Iris pigment epithelial cell (primary cell): ENCODE measurements at places on chromosomes 7 and 10.
A peak's percentile ranks its signal among the peaks of the same experiment; 100 is the strongest.

DNA sequence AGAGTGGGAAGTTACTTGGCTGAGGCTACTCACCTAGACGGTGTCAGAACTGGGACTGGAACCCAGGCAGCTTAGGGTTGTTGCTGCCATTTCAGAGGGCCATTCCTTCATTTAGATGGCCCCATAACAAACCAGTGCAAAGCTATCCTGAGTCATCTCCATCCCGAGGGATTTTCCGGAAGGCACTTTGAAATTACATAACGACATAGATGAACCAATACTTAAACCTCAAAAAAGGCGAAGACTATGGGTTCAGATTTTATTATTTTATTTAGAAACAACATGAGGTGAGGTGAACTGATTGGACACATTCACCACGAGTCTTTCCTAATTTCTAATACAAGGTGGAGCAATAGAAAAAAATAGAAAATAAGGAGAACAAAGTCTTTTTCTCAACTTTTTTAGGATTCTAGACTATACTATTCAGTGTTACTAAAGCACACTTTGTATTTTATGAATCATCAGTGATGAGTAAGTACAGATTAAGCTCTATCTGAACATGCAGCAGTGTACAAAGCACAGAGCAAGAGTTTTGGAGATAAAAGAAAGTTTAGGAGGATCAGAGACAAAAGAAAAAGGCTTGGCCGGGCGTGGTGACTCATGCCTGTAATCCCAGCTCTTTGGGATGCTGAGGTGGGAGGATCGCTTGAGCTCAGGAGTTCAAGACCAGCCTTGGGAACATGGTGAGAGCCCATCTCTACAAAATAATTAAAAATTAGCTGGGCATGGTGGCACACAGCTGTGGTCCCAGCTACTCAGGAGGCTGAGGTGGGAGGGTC is 79.5 kb upstream of the SVIL start:
- peak; percentile 90 for DNase-seq

DNA sequence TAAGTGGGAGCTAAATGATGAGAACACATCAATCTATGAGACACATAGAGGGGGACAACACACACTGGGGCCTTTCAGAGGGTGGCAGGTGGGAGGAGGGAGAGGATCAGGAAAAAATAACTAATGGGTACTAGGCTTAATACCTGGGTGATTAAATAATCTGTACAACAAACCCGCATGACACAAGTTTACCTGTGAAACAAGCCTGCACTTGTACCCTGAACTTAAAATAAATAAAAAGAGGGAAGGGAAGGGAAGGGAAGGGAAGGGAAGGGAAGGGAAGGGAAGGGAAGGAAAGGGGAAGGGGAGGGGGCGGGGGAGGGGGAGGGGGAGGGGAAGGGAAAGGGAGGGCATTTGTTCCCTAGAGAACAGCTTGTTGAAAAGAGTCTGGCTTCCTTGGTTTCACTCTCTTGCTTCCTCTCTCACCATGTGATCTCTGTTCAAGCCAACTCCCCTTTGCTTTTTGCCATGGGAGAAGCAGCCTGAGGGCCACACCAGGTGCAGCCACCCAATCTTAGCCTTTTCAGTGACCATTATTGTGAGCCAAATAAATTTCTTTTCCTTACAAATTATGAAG is 57.7 kb downstream of the FAM13C start:
- no peak for DNase-seq

GRCh38 chr10:64502936-64503335 is 981.7 kb downstream of the REEP3 start:
- DNase-seq: no peak

GRCh38 chr7:2476298-2476697 is at the start of gene GRIFIN:
Gene GRIFIN, minus strand, starts transcription at chr7:2476398. Its CDS starts 15 bp downstream, at chr7:2476383.
- no peak for DNase-seq

DNA sequence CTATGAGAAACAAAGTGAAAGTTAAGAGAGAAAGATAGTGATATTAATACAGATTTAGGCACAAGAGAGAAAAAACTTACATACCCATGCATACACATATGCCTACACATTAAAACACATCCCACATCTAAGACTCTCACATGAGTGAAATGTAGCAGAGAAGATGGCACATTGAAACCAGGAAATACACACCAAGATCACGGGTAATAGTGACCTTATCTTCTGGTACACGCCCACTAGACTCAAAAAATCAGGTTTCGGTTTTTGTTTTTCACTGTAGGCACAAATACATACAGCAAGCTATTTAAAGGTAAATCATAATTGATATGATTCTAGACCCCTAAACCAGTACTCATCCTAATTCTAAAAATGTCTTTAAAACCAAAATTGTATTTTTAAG is 225.2 kb upstream of the TAC1 start:
- DNase-seq: no peak

GRCh38 chr7:3146571-3147226 is 103.0 kb upstream of the CARD11 start:
- DNase-seq: peak; percentile 31

DNA sequence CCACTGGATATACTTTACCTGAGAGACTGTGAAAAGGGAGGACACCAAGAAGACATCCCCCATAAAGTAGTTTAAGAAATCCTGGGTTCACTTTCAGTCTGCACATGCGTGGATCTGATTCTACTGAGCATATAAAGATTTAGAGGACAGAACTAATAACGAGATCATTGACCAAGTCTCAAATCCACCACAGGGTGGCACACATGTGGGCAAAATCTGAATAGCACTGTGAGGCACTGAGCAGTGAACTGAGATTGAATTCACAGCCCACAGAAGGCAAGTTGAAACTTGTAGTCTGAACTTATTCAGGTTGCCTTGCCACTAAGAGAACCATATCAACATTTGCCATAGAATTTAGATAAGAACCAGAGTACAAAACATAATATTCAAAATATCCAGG is 818.6 kb downstream of the GRID1 start:
- peak; percentile 0 for DNase-seq

GRCh38 chr10:112071596-112072133 is 111.9 kb downstream of the GPAM start:
- no peak for DNase-seq

DNA sequence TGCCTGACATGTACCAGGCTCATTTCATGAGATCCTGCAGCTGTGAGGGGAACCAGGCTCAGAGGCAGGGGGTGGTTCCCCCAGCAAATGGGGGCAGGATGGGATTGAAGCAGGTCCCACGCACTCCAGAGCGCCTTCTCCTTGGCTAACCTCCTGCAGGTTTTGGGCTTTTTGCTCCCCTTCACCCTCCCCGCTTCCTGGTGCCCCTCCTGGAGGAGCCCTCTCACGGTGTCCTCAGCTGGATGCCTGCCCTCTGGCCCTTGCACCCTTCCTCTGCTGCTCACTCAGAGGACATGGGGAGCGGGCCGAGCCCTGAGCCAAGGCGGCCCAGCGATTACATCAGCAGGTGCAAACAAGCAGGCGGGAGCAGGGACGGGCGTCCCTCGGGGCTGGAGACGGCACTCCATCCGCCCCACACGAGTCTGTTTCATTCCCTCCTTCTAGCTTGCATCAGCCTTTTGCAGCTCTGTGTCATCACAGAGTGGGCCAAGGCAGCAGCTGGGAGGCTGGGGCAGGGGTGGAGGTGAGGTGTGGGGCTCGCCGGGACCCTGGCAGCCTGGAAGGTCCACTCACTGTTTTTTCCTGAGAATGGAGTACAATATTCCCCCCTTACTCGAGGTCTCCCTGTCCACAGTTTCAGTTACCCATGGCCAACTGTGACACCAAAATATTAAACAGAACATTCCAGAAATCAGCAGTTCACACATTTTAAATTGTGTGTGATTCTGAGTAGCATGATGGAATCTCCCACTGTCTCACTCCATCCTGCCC is 52.7 kb upstream of the SLC29A3 start:
- peak; percentile 18 for DNase-seq

GRCh38 chr10:62095181-62096122 is 173.2 kb downstream of the RTKN2 start:
- peak; percentile 71 for DNase-seq

DNA sequence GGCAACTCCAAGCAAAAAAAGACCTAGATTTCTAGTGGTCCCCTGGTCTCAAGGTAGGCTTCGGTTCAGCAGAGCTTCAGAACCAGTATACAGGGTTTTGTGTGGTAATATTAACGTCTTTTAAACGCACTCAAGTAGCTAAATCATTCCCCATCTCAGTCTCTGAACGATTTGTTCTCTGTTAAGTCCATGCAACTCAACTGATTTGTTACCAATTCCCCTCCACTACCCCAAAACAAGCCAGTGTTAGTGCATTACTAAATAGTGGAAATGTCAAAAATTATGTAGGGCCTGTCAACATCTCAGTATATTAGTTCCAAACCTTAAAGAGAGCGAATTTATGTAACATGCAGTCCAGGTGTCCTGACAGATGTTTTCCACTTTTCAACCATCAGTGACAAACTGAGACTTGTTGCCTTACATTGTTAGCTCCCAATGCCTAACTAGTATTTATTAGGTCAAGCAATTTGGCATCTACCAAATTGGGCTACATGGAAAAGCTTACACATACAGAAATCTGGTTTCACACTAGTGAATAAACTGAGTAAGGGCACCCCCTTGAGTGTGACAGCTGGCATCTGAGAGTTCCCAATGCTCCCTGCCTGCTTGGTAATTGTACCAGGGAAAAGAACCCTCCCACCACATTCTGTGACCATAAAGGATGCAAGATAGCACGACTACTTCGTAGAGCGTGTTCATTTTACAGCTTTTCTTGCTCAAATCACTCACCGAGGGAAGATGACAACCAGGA is 12.2 kb downstream of the HNRNPA2B1 start:
- no peak for DNase-seq

- no peak for DNase-seq
Observed at GRCh38 chr7:71659622-71660021, 527.7 kb downstream of the GALNT17 start.

GRCh38 chr10:7107285-7107684 is 303.5 kb downstream of the SFMBT2 start:
- DNase-seq: peak; percentile 4

DNA sequence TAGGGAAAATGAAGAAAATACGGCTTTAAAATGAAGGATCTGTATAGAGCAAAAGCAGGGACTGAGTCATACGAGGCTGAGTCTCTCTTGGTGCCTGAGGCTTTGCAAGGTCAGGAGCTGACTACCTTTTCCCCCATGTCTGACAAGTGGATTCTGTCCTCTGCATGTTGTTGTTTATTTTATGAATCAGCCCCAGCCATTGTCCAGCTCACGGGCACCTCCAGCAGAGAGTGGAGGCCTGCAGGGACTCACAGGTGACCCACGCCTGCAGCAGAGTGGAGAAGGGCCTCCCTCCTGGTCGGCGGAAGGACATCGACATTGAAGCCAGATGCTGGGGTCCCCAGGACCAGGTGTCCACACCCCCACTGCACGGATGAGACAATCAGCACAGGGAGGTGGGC is 233.9 kb downstream of the WDR37 start:
- no peak for DNase-seq

DNA sequence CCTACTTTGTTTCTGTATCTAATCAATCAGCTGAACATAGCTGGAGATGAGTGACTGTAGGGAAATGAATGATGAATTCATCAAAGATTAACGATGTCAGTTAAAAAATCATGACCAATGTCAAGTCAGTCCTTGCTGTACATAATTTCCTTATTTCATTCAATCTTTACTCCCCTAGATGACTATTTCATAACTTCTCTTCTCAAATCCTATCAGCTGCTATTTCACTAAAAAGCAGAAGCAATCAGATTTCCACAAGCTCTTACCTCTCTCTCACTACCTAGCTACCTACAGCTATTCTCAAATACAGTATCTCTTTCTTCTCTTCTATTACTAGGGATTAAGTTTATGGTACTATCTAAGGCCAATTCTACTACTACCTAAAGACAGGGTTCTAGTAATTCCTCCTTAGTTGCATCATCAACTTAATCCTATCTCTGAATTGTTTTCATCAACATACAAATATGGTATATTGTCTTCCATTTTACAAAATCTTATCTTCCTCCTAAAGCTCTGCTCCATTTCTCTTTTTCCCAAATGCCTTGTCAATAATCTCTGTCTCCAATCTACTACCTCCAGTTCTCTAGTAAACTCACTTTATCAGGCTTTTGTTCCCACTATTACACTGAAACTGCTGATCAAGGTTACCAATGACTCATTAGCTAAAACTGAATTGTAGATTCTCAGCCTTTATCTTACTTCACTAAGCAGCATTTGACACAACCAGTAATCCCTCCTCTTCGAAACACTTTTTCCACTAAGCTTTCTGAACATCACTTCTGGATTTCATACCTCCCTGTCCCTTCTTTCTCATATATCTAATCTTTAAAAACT is 28.4 kb downstream of the JMJD1C start:
- peak; percentile 83 for DNase-seq

DNA sequence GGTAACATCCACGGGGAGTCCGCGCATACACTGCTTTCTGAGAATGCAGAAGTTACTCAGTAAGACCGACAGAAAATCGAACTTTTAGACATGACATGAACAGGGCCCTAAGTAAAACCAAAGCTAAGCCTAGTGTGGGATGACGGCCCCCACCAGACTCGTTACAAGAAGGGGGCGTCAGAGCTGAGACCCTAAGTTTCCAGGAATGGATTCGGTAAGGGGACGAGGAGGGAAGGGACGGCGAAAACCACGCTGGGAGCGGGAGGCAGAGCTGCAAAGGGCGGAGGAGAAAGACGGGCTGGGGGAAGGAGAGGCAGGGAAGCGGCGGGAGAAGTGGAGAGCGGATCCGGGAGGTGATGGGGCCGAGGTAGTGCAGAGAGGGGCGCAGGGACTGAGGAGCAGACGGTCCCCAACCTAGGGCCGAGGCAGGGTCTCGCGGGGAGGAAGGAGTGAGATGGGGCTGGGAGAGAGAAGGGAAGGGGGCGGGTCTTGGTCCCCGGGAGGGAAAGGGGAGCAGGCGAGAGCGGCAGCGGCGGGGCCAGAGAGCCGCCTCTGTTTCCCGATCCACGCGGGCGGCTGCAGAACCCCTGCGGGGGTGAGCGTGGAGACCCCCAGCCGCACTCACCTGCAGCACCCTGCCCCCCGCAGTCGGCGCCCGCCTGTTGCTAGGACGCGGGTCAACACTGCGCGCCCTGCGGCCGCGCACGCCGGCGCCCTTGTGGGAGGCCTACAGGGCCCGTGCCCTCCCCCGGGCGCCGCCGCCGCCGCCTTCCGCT is 513 bp downstream of the ODAD2 start:
- peak; percentile 20 for DNase-seq

GRCh38 chr7:42227936-42228591 is 8.9 kb downstream of the GLI3 start:
- peak; percentile 62 for DNase-seq

GRCh38 chr7:6590645-6591110 is 857 bp downstream of the INTS15 start:
- DNase-seq: peak; percentile 31

GRCh38 chr10:64867501-64867962 is 1346.3 kb downstream of the REEP3 start:
- no peak for DNase-seq

DNA sequence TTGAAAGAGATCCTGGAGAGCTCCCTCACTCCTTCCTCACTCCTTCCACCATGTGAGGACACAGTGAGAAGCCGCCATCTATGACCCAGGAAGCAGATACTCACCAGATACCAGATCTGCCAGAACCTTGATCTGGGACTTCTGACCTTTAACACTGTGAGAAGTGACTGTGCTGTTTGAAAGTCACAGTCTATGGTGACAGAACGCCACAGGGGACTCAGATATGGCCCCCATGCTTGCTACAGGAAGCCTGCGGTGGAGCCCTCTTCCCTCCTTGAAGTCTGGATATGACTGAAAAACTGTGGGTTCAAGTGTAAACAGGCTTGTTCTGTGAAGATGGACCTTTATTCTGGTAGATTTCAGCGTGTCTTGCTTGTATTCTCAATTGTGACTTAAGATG is 297.8 kb downstream of the KLF6 start:
- no peak for DNase-seq
